ENCODE measurements at places on chromosomes 2 and 18.
A peak's percentile ranks its signal among the peaks of the same experiment; 100 is the strongest.

DNA sequence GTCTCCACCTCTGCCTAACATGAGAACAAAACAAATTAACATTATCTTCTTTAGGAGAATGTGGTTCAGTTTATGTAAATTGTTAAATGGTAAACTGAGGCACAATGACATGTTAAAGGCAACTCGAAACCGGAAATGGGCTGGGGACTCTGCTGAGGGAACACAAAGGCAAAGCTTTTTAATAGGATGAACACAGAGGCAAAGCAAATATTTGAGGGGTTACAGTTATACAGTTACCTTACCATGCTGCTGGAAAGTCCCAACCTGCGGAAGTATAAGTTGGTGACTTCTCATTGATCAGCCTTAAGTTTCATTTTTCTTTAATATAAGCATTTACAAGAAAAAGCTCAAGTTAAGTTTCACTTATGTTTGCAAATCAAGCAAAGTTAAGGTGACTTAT is 195.0 kb downstream of the DLGAP1 start:
- DNase-seq, result no peak

DNA sequence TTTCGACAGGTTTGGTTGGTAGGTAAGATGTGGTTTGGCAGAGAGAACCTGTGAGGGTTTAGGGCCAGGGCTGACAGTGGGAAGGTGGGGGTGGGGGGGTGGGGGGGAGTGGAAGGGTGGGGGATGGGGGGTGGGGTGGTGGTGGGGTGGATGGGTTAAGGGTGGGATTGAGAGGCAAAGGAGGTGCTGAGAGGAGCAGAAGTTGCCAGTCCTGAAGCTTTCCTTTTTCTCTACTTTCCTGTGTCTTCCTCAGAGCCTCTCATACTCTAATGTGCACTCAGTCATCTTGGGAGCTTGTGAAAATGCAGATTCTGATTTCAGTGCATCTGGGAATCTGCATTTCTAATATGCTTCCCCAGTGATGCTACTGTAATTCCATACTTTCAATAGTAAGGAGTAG is 21.0 kb downstream of the MAP4K4 start:
- DNase-seq, result no peak

GRCh38 chr2:64770781-64771334 is 117.1 kb upstream of the SERTAD2 start:
- peak; percentile 93 for DNase-seq

- DNase-seq, result no peak
These were observed 3.6 kb downstream of the KIDINS220 start for GRCh38 chr2:8833853-8834252.
